ENCODE measurements at places on chromosomes 5 and 9.

- no peak for DNase-seq
Observed at GRCh38 chr5:177358370-177358819, 671 bp downstream of the RGS14 start.

- DNase-seq = no peak
Observed at GRCh38 chr9:107853461-107853860, 363.9 kb upstream of the KLF4 start.

- DNase-seq = no peak
Observed at GRCh38 chr9:131190191-131190590, 64.8 kb downstream of the NUP214 start.

DNA sequence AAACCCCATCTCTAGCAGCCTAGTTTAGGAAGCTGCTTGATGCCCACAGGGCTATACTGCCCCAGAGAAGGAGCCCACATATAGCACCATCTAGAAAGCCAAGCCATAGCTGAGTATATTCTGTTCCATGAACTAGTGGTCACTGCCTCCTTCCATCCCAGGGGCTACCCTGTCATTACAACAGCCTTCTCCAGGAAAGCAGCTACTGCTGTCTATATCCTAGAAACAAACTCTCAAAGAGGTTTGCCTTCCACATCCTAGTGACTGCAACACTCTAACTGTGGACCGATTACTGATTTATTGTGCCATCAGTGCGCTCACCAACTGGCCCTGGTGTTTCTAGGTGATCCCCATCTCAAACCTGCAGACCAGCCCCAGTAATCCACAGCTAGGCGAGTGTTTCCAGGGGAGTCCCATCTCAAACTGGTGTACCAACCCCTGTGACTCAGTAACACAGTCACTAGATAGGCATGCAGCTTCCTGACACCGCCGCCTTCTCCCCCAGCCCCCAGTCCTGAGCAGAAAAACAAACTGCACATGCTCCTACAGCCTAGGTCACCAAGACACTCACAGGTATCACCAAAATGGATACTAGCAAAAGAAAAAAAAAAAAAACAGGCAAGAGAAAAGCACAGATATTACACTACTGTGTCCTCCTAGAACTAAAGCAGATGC lies 14.8 kb downstream of the SPTLC1 start:
- DNase-seq = peak; percentile 63

DNA sequence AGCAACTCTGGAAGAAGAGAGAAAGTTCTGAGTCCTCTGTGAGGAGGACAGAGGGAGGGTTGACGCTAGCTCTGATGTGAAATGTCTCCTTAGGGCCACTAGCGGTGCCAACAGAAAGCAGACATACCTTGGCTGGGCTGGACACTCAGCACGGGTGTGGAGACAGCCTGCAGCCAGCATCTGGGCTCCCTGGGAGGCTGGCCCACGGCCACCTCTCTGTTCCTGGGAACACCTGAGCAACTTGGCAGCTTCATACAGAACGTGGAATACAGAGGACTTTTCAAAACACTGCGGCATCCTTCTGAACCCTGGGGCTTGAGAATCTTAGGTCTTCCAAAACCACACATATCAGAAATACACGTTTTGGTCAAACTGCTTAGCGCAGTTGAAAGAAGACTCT lies 269.1 kb downstream of the FSTL4 start:
- no peak for DNase-seq

DNA sequence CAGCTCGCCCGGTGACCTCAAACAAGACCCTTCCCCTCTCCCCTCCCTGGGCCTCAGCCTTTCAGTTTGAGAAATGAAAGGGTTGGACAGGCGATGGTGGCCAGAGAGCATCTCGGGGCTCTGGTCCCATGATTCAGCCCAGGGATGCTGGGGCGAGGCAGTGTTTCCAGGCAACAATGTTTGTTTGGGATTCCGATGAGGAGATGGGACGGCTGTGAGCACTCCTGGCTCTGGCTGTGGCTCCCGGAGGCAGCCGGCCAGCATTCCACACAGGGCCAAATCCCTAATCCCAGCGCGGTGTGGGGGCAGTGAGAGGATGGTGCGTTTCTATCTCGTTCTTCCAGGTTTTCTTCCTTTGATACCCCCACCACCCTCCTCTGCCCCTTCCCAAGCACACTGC lies 66.0 kb downstream of the HMCN2 start:
- no peak for DNase-seq

DNA sequence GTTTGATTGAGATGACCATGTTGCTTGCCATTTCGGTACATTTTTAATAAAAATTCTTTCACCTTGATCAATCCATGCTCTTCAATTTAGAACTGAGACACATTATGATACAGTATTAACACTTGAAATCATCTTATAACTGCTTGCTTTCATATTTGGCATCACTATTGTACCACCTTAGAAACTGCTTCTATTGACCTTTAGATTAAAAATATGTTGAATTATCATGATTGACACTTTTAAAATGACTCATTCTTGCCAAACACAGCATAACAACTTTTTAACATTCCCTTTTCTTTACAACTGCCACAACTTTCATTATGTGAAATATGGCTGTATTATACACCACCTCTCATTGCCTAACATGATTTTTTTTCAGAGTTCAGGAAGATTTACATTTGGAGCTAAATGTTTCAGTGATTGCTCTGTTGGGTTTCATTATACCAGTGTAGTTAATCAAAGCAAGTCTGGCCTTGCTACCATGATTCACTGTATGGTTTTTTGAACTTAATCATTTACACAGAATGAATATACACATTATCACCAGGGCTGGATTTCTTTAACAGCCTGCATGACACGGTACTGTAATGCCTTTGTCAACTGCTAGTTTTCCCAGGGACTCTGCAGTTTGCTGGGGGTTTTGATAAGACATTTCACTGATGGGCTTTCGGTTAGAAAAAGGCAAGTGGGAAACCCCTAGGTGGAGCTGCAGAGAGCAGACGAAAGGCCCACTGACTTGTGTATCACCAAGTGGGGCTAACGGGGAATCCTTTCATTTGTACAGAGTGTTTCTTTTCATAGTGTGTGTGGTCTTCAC lies 93.6 kb upstream of the TLE4 start:
- DNase-seq = no peak
